Hippocampal formation (tissue), 2 donors: ENCODE measurements at places on chromosomes 3 and 15.

DNA sequence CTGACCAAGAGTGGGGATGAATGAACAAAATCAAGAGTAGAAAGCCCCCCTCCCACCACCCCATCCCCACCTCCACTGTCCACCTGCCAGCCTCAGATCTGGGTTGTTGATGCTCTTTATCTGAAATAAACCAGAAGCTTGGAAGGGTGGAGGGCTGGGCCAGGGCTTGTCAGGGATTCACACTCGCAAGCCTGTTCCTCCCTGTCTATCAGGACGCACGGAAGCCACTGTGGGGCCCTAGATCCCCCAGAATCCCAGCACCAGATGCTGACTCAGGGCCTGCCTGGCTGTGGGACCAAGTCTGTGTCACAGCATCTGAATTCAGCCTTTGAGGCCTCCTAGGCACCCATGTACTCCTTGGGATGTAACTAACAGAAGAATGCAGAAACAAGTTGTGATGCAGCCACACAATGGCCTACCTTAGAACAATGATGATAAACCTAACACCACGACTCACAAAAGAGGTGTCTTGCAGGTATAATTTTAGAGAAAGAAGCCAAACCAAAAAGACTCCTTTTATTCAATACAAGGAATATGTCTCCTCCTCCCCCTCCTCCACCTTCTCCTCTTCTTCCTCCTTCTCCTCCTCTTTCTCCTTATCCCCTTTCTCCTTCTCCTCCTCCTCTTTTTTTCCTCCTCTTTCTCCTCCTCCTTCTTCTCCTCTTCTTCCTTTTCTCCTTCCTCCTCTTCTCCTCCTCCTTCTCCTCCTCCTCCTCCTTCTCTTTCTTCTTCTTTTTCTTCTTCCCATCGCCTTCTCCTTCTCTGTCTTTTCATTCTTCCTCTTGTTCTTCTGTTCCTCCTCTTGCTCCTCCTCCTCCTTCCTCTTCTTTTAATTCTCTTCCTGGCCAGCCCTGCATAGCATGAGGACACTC is 234.7 kb downstream of the PLCL2 start:
- DNase-seq, result no peak

DNA sequence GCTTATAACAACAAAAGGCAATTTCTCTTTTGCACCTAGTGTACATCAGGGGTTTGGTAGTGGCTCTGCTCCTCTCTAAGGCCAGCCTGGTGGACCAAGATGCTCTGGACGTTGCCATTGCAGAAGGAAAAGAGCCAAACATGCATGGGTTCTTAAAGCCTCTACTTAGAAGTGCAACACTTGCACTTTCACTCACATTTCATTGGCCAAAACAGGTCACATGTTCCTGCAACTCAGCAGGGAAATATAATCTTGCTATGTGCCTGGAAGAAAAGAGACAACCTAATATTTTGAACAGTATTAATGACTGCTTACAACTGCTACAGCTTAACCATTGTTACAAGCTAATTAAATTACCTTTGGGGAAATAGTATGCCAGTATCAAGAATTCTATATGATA is 182.9 kb downstream of the IL5RA start:
- DNase-seq, result no peak

- no peak for DNase-seq
These were observed 65.0 kb downstream of the IFT57 start for GRCh38 chr3:108157273-108157672.

GRCh38 chr3:46285931-46286619 is 43.8 kb downstream of the CCR3 start:
- DNase-seq, result no peak

DNA sequence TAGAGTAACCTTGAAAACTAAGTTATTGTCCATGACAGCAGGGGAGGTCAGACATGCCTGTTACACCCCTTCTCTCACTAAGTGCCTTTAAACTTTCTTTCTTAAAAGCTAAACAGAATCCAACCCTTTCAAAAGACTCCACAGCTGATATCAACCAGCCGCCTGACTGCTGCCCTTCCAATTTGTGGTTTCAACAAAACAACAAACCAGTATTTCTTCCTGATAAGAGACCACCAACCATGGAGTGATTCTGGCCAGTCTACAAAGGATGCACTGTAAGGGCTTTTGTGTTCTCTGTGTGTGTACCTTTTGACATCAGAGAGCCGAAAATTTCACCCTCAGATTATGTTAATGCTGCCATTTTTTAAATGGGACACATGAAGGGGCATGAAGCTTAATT is 1204.2 kb downstream of the ROBO2 start:
- DNase-seq, result no peak

GRCh38 chr3:113668015-113668414 is 28.4 kb downstream of the USF3 start:
- no peak for DNase-seq

GRCh38 chr15:27330326-27330725 is 359.3 kb downstream of the GABRG3 start:
- DNase-seq, result no peak

- no peak for DNase-seq
These were observed 15.0 kb upstream of the C15orf61 start for GRCh38 chr15:67505675-67506572.

- no peak for DNase-seq
These were observed 31.1 kb downstream of the MAGEL2 start for GRCh38 chr15:23616536-23616935.

- no peak for DNase-seq
These were observed 599.5 kb upstream of the KCNMB2 start for GRCh38 chr3:177936721-177937120.

DNA sequence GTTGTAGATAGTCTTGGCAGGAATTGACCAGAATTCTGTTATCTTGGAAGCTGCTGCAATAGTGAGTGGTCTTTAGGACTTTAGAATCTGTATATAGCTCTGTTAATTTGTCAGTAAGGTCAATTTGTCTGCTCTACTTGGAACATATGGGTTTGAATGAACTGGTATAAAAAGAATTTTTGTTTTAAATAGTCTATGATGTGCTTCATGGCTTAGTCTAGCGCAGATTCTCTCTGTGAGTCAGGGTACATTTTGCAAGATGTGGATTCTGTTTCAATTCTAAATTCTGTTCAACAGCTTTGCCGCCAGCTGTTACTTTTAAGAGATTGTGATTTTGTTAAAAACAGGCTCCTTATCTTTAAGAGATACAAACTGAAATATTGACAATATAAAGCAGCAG is 135.9 kb upstream of the AGBL1 start:
- no peak for DNase-seq

DNA sequence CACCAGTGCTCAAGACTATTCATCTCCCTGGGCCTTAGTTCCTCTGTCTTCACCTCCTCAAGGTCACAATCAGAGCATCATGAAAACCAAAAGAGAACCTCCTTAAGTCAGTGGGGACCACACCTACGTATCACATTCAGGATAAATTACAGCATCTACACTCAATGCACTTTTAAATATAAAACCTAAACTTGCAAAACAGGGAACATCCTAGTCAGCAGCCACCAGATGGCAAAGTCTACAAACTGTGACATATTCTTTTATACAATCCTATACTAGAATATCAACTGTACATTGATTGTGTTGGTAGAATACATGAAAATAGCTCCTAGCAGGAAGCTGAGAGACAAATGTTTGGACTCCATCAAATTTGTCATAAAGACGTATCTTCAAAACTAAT is 7.9 kb downstream of the KIF9 start:
- no peak for DNase-seq

DNA sequence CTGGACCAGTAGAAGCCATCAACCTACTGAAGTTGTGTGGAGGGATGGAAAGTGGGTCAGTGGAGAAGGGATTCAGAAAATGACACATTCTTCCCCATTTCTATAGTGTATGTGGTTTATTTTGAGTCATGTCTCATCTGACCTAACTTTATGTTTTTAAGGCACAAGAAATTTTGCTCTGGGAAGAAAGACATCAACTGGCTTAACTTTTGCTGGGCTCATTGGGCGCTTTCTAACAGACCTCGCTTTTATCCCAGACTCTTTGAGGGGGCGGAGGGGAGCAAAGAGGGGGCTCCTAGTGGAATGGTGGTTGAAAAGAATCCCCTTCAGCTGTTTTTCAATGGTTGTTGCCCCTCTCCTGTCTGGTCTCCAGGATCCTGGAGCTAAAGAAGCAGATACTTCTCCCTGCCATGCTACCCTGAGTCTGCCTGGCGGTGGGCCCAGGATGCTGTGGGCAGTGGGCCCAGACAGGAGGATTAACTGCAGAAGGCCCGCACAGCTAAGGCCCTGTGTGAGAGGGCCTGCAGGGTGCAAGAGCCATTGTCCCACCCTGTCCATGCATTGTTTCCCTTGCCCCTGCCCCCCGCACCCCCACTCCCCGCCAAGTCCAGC is 14.5 kb downstream of the CSRNP1 start:
- peak; percentile 48 for DNase-seq

- DNase-seq, result no peak
These were observed 286.3 kb downstream of the ZNF385D start for GRCh38 chr3:21464746-21465145.

DNA sequence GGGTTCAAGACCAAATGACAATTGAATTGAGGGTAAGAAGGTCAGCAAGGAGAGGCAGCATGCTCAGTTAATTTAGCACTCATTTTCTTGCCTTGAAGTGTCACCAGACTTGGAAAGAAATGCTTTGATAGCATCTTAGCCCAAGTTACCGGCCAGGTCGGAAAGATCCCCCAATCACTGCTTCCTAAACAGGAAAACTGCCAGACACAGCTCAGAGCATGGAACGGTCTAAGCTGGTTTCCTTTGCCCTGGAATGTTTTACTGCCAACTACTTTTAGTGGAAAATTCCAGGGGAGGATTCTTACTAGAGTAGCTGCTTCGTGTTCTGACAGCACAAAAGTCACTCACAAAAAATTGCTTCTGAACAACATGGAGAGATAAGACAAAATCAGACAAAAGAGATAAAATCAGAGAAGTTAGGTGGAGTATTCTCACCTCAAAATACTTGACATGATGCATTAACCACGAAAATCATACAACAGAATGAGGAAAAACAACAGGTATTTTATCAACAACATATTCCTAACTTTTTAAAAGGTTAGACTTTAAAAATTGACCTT is 65.5 kb downstream of the CCR4 start:
- no peak for DNase-seq

DNA sequence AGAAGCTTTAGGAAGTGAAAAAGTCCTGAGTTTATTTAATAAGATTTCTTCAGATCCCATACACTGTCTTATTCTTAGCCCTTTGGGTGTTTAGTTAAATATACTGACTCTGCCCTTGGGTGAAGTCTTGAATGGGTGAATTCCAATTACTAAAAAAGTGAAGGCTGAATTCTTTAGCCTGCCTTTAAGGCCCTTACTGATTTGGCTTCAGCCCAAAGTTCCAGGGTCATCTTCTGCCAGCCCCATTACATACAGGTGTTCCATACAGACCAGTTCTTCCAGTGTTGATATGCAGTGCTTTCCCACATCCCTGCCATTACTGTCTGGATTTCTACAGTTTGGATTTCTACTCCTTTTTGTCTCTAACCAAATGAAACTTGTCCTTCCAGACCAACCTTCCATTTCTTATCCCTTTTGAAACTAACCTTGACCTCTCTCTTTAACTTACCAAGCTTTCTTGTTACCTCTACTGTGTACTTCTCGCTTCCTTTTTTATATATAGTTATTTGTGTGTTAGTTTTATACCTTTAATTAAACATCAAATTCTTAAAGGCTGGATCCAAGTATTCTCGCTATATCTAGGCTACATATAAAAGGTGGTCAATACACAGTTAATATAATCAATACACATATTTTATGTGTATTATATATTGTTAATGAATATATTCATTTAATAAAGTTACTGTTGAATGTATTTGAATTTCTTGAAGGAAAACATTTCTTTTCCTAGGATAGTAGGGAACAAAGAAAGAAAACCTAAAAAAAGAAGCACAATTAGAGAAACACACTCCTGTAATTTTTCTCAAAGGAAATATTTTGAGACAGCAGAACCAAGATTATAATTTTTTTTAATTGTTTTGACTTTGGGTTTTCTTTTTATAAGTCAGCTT is 15.0 kb downstream of the MBNL1 start:
- no peak for DNase-seq
